ENCODE measurements at places on chromosomes 3 and 15.

GRCh38 chr3:72195895-72196294 lies 410.9 kb upstream of the PROK2 start:
- no peak for DNase-seq

- DNase-seq: no peak
These were observed 64.5 kb upstream of the PLXNA1 start for GRCh38 chr3:126918355-126918821.

GRCh38 chr3:18751514-18751913 lies 326.4 kb upstream of the SATB1 start:
- no peak for DNase-seq

- DNase-seq: no peak
These were observed 273.6 kb downstream of the THRB start for GRCh38 chr3:24220859-24221657.

GRCh38 chr15:58694641-58695398 lies 54.7 kb downstream of the ADAM10 start:
- no peak for DNase-seq

- no peak for DNase-seq
These were observed 43.2 kb upstream of the TSEN2 start for GRCh38 chr3:12440927-12441714.

DNA sequence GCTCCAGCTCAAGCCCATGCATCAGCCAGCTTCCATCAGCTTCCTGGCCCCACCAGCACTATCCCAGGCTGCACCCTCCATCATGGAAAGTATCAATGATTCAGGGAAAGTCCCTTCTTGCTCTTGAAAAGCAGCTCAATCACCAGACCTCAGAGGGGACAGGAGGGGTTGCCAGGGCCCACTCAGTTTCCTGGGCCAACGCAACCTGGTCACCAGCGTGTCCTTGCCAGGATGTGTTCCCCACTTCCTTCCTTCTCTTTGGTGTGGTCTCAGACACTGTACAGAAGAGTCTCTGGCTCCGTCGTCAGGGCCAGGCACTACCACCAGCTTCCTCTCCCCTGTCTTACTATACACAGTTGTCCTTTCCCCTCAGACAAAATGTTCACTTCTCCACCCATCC lies 3.0 kb downstream of the HDC start:
- DNase-seq: no peak

GRCh38 chr3:127237835-127238234 lies 44.9 kb downstream of the PRR23E start:
- no peak for DNase-seq

DNA sequence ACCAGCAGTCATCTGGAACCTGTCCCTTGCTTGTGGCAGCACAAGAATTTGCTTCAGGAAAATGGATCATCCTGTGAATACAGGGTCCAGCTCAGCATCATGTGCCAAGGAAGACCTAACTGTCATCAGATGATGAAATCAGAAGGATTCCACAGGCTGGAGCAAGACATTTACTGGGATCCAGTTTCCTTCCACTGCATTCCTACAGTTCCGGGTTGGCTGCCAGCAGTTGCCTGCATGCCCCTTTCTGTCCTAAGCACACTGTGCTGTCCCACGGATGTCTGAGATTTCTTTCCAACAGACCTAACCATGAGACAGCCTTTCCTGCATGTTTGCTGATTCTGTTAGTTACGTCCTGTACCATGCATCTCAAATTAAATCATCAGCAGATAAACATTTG lies 140.7 kb downstream of the IMPG2 start:
- no peak for DNase-seq

GRCh38 chr3:192082730-192083660 lies 622.0 kb downstream of the PYDC2 start:
- DNase-seq: no peak

DNA sequence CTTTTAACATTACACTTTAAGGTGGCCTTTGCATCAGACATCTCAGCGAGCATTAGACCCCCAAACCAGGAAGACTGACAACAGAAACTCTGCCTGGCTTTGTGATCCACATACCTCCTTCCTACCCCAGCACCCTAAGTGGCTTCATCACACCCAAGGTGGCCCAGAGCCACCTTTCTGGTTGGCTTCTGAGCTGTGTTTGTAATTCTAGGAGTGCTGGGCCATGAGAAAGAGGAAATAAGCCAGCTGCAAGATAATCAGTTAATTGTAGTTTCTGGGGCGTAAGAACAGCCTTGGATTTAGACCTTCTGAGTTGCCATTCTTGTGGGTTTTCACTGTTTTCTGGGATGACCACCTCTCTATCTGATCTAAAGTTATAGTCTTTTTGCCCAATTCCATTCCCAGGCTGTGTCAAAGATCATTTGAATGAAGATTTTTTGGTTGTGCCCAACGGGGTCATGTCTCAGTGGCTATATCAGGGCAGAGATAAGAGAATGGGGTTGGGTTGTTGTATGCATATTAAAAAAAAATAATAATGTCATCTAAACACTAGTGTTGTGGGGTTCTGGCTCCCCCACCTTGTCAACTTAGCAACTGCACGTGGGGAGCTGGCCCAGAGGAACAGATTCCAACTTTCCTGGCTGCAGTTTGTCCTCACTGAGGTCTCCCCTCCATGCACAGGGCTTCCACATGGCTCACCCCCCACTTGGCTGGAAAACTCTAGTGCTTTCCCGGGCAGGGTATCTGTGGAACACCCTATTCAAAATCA lies 234.8 kb upstream of the WNT5A start:
- no peak for DNase-seq

- no peak for DNase-seq
These were observed 159.3 kb upstream of the NR2F2 start for GRCh38 chr15:96170979-96171739.

DNA sequence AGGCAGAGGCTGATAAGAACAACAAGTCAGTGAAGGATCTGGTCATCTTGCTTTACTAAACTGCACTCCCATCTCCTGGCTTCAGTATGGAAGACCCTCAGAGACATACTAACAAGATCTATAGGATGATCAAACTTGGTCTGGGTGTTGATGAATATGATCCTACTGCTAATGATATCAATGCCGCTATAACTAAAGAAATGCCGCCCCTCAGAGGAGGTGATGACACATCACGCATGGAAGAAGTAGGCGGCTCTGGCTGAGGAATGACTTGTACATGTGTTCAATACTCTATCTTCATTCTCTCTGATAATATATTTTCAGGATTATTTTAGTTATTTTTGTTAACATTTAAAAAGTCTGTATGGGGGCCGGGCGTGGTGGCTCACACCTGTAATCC lies 17.5 kb upstream of the EIF2B5 start:
- DNase-seq: no peak

DNA sequence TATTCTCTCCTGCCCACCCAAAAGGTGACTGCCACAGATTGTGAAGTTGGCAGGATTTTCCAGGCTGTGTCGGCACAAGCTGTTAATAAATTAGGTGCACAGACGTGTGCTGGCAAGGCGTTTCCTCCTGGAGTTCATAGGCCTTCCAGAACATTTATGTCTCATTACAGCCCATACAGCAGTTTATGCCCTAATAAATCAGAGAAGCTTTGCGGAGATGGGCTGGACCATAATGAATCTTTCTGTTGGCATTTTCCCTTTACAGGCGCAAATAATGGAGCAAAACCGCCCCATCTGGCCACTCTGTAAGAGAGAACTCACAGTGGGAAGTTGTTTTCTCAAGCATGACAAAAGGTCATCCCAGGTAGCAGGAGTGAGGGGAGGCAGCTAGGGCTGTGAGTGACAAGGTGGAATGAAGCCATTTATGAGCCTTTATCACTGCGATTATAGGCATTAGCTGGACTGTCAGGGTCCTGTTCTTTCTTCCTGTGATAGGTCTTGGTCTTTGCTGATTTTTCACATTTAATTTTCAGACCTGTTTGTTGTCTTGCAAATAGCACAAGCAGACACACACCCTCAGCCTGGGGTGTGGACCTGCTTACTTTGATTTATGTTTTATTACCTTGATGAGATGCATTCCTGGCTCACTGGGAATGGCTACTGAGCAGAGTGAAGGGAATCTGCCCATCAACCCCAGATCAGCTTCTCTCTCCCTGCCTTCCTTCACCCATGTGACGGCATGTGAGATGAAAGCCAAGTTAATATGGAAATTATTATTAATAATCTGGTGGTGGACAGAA lies 257.5 kb downstream of the LRTM1 start:
- DNase-seq: no peak

DNA sequence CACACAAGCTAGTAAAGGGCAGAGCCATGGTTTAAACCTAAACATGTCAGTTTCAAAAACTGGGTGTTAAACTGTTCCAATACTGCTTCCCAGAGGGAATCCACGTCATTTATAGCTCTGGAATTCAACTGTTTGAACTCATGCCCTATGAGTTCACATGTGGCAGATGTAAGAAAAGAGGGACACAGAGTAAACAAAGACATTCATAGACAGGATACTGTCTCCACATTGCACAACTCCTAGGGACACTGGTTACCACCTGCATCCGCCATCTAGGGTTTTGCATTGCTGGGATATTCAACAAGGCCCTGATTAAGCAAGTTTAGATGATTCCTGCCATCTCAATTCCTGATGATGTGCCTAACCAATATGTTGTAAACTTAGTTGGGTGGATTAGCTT lies 134.1 kb upstream of the COL8A1 start:
- DNase-seq: no peak

DNA sequence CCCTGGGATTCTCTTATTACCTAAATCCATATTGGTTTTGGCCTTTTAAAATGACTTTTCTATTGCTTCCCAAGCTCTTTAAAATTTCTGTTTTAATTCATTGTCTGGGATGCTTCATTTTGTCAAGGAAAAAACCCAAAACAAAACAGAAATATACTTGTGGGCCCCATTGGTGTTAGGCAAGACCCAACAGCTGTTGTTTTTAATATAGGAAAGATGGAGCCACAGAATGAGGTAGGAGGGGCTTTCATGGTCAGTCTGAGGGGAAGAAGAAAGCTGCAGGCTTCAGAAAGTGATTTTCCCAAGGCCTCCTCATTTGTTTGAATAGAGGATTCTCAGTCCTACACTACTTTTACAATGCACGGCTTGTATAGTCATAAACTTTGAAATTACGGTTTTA lies 180.5 kb downstream of the MCTP2 start:
- no peak for DNase-seq

DNA sequence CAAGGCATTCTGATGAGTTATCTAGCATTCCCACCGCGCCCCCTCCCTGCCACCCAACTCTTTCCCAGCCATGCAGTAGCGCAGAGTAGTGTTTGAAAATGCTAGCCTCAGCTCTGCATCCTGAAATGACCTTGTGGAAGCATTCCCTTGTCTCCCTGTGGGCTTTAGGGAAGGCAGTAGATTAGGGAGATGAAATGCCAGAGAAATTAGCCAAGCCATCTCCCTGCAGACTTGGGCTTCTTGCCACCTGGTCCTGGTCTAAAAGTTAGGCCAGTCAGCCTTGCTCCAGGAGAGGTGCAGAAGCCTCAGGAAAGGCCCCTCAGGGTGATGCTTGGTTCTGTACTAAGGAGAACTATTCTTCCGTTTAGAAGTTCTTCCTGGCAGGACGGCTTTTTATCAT lies 231.2 kb downstream of the CACNA2D3 start:
- DNase-seq: no peak

- DNase-seq: no peak
These were observed 10.5 kb upstream of the PRKCD start for GRCh38 chr3:53150247-53151085.

- DNase-seq: no peak
These were observed 49.2 kb downstream of the SLMAP start for GRCh38 chr3:57805266-57805665.

- DNase-seq: no peak
These were observed 38.7 kb upstream of the DNAAF4 start for GRCh38 chr15:55546718-55547117.

DNA sequence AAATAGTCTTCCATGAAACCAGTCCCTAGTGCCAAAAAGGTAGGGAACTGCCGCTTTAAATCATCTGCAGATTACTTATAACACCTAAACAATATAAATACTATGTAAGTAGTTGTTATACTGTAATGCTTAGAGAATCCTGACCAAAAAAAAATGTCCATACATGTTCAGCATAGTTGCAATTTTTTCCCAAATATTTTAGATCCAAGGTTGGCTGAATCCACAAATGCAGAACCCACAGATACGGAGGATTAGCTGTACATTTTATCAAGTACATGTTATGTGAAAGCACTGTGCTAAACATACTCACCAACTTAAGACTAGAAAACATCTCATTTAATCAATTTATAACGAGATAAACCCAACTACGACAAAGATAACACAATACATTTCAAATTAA lies 9.3 kb downstream of the MSL2 start:
- no peak for DNase-seq

DNA sequence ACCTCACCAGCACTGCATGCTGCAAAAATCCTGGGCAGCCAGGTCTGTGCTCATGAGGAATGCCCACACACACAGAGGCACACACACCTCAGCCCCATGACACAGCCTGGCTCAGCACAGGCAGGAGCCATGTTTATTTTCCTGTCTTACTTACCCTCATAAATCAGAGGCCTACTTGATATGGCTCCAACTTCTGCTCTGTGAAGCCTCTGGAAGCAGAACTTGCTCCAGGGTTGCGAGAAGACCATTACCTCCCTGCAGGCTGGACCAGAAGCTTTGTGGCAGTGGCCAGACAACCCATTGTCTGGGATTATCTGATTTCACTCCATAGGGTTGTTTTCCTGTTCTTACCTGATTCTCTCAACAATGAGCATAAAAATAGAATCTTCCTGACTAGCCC lies 43.8 kb upstream of the CMTM8 start:
- DNase-seq: no peak

DNA sequence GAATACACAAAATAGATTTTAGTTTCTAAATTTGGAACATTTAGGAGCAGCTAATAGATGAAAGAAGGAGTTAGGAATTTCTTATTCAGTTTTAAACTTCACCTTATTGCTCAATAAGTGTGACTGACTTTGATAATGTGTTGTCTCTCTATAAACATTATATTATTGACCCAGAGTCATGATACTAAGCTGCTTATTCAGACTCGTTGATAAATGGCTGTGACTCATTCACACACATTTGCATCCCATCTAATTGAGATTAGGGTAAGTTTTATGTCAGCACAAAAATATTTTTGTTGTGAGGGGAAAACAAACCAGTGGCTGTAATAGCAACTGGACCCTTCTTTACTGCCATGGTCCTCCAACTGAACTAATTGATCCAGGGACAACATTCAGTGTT lies 137.6 kb downstream of the GOLIM4 start:
- DNase-seq: no peak

GRCh38 chr3:147391781-147392624 lies 14.3 kb downstream of the ZIC4 start:
- DNase-seq: no peak

GRCh38 chr15:24916305-24917009 lies 38.3 kb upstream of the SNRPN start:
- DNase-seq: no peak
